ENCODE measurements at places on chromosomes 3 and 15.

- DNase-seq: no peak
Measured at GRCh38 chr3:4948395-4948794, 30.8 kb upstream of the BHLHE40 start.

DNA sequence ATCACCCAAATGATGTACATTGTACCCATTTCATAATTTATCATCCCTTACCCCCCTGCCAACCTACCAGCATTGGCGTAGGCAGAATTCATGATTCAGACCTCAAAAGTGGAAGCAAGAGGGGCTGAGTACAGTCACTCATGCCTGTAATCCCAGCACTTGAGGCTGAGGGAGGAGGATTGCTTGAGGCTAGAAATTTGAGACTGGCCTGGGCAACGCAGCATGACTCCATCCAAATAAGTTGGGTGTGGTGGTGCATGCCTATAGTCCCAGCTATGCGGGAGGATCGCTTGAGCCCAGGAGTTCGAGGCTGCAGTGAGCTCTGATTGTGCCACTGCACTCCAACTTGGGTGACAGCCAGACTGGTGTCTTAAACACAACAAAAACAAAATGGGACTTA lies 10.4 kb downstream of the TTC14 start:
- DNase-seq: no peak

- no peak for DNase-seq
Measured at GRCh38 chr15:101538996-101539395, 49.5 kb upstream of the PCSK6 start.

GRCh38 chr3:190092250-190092649 lies 28.4 kb downstream of the P3H2 start:
- no peak for DNase-seq

DNA sequence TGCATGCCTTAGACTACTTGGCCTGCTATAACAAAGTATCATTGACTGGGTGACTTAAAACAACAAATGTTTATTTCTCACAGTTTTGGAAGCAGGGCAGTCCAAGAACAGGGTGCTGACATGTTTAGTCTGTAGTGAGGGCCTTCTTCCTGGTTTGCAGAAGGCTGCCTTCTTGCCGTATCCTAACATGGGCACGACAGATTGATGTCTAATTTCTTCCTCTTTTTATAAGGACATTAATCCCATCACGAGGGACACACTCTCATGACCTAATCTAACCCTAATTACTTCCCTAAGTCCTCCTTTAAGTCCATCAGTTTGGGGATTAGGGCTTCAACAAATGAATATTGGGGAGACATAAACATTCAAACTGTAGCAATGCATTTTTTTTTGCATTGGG lies 10.9 kb upstream of the GOLGA8B start:
- no peak for DNase-seq

DNA sequence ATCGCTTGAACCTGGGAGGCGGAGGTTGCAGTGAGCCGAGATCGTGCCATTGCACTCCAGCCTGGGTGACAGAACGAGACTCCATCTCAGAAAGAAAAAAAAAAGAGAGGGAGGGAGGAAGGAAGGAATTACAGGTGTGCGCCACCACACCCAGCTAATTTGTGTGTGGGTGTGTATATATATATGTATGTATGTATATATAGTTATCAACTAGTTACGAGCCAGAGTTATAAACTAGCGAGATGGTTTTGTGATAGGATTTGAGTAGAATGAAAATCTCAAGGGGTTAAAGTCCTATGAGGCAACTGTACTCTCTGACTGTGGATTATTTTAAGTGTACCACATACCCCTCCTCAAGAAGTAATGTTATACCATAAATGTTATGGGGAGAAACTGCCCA lies 50.9 kb upstream of the SIN3A start:
- no peak for DNase-seq
